GM12878 (cell line): ENCODE measurements at places on chromosomes 12 and 14. TPM values are rescaled to one million over a fixed set of nuclear protein-coding genes. Genes with fewer than 3 reads are reported as not detected.

- DNase-seq, result no peak
Observed at GRCh38 chr14:65167072-65167645, 64.8 kb upstream of the MAX start.

- no peak for DNase-seq
Observed at GRCh38 chr14:95253039-95253630, 66.6 kb downstream of the CLMN start.

DNA sequence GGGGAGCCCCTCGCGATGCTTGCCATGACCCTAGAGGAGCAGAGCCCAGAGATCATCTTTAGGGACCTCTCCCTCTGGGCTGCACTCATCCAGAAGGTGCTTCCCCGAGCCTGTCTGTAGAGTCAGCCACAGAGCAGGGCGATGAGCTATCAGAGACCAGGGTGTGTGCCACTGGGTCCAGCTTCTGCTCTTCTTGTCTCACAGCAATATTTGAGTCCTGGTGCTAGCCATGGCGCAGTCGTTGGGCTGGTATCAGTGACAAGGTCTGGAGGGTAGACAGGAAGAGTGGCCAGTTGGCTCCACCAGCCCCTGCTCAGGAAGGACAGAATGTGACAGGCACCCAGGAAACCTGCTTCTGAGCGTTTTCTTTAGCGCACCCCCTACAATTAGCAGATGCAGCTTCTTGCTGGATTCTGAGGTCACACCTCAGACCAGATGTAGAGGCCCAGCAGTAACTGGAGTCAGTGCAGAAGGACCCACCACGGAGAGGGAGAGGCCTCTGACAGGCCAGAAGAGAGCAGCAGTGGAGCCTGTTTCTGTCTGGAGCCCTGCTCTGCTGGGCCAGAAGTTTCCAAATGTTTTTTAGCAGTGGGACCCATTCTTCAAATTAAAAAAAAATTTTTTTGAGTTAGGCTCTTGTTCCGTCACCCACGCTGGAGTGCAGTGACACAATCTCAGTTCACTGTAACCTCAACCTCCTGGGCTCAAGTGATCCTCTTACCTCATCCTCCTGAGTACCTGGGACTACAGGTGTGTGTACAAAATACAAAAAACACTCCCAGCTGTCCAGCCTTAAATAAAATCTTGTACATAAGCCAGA lies 23.7 kb downstream of the ANKRD9 start:
- DNase-seq, result no peak

DNA sequence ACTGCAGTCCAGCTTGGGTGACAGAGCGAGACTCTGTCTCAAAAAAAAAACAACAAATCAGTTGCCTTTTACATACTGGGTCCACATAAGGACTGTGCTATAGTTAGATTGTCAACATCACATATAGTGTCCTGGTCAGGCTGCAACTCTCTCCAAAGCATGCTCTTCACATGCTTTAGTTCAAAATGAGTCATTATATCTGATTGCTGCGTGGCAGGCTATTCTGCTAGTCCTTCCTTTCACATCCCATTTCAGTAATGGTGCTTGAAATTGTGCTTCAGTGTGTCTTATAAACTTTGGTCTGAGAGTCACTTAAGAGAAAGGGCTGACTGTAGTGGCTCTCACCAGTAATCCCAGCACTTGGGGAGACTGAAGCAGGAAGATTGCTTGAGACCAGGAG lies 6.9 kb downstream of the LETMD1 start:
- no peak for DNase-seq

The LIN7A gene
- total RNA-seq, result 0.08 and 0.35 TPM in 2 replicates

The SLC41A2 gene
- 18.5 and 19.0 TPM in 2 replicates for total RNA-seq

The OR6C65 gene
- total RNA-seq, result not detected in 2 replicates

DNA sequence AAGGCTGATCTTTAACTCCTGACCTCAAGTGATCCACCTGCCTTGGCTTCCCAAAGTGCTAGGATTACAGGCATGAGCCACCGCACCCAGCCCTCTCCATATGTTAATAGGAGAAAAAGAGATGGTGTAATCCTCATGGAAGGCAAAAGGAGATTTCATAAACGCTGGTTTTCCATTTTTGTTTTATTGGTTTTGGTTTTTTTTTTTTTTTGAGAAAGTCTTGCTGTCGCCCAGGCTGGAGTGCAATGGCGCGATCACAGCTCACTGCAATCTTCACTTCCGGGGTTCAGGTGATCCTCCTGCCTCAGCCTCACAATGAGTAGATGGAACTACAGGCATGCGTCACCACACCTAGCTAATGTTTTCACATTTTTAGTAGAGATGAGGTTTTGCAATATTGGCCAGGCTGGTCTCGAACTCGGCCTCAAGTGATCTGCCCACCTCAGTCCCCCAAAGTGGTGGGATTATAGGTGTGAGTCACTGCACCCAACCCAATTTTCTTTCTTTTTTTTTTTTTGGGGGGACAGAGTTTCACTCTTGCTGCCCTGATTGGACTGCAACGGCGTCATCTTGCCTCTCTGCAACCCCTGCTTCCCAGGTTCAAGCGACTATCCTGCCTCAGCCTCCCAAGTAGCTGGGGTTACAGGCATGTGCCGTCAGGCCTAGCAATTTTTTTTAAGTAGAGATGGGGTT lies 8.1 kb downstream of the PTGES3 start:
- no peak for DNase-seq

DNA sequence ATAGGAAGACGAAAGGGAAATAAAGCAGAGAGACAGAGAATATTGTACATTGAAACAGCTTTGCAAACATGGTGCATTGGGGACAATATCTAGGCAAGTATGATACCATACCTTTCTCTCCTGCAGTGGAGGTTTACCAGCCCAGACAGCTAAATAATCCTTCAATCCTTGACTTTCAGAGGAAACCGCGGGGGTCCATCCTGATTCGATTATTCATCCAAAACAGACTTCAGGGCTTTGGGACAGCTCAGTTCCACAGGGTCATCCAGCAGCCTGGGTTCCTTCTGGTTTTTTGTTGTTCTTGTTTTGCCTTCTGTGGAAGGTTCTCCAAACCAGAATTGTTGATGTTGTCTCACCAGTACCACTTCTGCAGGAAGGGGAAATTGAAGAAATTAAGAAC lies 81.5 kb downstream of the LGR5 start:
- DNase-seq, result no peak

DNA sequence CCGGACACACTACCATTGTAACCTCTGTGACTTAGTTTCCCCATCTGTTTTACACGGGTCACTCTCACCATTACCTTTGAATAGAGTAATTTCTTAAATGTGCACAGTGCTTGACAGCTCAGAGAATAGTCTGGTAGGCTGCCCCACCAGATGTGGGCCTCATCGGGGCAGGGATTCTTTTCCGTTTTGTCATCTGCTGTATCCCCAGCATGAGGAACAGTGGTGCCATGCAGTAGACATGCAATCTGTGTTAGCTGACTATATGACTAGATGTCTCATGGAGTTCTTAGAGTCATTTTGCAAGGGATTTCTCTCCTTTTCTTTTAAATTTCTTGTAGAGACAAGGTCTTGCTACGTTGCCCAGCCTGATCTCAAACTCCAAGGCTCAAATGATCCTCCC lies 44.9 kb upstream of the PLEKHG3 start:
- DNase-seq, result no peak
